Lung microvascular endothelial cell (primary cell): ENCODE measurements at places on chromosomes 7 and 10. TPM values are rescaled to one million over a fixed set of nuclear protein-coding genes. Genes with fewer than 3 reads are reported as not detected.

GRCh38 chr10:28587270-28587969 lies 54.5 kb downstream of the WAC start:
- no peak for DNase-seq

Gene SLC13A1
- total RNA-seq, result not detected in 2 replicates

DNA sequence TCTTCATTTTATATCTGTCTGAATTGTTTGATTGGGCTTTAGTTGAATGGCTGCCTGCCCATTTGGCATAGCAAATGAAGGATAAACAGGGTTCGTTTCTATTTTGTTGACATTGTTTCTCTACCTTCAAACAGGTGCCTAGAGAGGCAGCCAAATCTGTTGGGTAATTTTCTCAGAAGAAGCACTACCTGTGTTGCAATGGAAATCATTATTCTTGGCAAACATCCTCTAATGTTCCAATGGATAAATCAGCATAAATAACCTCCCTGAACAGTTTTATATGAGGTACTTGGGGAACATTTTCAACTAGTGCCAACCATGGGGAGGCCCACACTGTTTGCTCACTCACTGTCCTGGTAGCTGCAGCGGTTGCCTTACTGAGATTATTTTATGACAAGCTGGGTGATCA lies 64.4 kb upstream of the PLPP4 start:
- DNase-seq, result no peak

DNA sequence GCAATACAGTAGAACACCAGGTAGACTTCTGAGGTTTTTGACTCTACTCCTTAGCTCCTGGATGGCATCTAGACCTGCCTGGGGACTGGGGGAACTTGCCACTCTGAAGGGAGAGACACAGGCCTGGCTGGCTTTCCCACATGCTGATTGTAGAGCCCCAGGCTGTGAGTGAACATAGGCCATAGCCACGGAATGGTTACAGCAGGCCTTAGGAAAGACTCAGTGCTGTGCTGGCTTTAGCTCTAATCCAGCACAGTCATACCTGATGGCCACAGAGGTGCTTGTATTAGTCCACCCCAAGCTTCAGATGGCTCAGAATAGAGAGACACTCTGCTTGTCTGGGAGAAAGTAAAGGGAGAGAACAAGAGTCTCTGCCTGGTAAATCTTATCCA lies 35.0 kb upstream of the ARHGAP12 start:
- no peak for DNase-seq

DNA sequence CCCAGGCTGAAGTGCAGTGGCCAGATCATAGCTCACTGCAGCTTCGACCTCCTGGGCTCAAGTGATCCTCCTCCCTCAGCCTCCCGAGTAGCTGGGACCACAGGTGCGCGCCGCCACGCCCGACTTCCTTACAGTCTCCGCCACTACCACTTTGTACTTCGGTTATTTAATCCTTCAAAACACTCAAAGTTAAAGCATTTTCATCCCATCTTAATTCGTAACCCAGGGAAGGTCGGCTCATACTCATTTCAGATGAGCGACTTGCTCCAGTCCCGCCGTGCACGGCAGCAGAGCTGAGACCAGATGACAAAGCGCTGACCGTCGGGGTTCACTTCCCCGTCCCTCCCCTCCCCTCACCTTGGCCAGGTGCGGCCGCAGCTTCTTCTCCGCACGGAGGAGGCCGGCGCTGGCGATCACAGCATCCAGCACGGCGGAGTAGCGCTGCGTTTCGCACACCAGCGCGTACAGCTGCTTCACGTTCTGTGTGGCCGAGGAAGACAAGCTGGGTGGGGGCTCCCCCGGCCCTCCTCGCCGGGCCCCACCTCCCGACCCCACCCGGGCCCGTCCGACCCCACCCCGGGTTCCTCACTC lies 457 bp downstream of the NSUN5 start:
- no peak for DNase-seq
